ENCODE measurements at places on chromosomes 4 and X. TPM values are rescaled to one million over a fixed set of nuclear protein-coding genes. Genes with fewer than 3 reads are reported as not detected.

GRCh38 chr4:25129917-25130316 is 30.3 kb downstream of the SEPSECS start:
- DNase-seq, result peak; percentile 23

- no peak for DNase-seq
Observed at GRCh38 chr4:1384675-1385372, 21.4 kb downstream of the NKX1-1 start.

- no peak for DNase-seq
Observed at GRCh38 chrX:153706799-153707198, 17.4 kb downstream of the BCAP31 start.

Gene PNCK
- total RNA-seq, result 0.32 TPM

Gene CFAP47
- not detected for total RNA-seq

DNA sequence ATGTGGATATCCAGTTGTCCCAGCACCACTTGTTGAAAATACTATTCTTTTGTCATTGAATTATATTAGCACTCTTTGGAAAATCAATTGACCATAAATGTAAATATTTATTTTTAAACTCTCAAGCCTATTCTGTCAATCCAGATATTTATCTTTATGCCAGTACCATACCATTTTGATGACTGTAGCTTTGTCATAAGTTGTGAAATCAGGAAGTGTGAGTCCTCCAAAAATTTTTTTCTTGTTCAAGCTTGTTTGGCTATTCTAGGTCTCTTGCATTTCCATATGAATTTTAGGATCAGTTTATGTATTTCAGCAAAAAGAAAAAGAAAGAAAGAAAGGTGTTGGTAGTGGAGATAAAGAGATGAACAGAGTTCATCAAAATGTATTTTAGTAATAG is 8.2 kb upstream of the SMPX start:
- no peak for DNase-seq

DNA sequence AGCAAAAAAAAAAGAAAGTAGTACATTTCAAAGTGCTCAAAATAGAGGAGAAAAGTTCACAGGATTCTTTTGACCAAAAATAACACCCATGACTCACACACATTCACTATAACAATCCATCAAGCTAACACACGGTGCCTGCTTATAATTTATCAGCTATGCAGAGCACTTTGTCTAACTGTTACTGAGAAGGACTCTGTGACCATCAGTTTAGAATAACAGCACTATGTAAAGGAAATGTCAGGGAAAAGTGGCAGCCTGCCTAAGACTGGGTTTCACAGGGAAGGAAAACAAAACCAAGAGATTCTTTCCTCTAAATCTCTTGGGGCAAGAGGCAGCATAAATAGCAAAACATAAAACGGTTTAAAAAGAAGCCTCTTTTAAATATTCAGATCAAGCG is 54.8 kb downstream of the CCDC149 start:
- DNase-seq, result peak; percentile 51

DNA sequence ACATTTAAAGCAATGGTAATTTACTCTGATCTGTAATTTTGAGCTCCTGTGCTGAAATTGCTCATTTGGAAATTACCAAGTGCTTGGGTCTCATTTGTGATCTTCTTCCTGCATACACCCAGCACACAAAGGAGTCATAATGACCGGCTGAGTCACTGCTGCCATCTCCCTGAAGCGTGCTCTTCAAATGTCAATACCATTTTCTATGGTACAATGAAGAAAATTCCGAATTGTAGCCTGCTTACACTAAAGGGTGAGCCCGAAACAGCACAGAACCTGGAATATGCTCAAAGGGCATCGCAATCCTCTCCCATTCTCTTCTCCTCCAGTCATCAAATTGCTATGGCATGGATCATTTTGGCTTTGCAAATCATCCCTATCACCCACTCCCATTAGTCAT is 140.5 kb downstream of the GRIA3 start:
- DNase-seq, result no peak

- DNase-seq, result peak; percentile 34
Observed at GRCh38 chr4:21991050-21991449, 42.5 kb upstream of the KCNIP4 start.

Gene C1QTNF7
- total RNA-seq, result 1.7 TPM

DNA sequence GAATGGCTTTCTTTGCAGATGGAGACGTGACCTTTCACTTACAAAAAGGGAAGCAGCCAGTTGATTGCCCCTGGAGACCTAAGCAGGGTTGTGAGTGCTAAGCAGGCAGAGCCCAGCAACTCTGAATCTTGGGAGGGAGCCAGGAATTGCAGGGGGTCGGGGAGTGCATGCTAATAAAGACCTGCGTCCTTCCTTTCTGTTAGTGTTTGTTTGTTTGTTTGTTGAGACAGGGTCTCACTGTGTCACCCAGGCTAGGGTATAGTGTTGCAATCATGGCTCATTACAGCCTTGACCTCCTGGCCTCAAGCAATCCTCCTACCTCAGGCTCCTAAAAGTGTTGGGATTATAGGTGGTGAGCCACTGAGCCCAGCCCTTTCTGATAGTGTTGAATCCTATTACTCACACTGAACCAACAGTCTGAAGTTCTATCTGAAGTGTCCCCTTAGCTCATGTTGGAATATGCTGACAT is 137.4 kb downstream of the CEP135 start:
- DNase-seq, result no peak

DNA sequence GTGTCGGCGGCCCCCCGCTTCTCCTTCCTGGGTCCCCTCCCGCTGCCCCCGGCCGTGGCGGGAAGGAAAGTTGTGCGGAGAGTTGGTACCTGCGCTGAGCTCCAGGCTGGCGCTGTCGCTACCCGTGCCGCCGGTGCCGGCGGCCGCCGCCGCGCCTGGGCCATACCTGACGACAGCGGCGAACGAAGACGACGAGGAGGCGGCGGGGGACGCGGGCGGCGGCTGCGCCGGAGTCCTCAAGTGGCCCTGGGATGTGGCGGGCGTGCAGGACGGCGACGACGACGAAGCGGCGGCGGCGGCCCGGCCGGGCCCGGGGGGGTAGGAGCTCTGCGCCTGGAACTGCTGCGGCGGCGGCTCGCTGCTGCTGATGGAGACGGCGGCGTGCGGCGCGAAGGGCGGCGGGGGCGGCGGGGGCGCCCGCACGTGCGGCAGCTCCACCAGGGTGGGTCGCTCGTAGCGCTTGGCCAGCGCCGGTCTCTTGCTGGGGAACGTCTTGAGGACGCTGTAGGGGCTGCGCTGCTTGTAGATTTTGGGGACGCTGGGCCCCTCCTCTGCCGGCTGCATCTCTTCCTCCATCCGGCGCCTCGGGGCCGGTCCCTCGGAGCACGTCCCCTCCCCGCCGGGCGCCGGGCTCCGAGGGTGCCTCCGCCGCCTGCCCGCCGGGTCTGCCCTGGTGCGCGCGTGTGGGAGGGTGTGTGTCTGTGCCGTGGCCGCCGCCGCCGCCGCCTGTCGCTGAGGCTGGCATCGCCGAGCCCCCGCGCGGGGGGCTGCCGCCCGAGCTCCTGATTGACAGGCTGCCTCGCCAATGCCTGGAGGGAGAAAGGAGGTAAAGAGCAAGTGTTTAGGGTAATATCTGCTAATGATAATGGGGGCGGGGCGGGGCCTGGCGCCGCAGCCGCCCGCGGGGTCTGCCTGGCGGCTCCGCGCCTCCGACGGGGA is 618 bp downstream of the BEND4 start:
- no peak for DNase-seq

DNA sequence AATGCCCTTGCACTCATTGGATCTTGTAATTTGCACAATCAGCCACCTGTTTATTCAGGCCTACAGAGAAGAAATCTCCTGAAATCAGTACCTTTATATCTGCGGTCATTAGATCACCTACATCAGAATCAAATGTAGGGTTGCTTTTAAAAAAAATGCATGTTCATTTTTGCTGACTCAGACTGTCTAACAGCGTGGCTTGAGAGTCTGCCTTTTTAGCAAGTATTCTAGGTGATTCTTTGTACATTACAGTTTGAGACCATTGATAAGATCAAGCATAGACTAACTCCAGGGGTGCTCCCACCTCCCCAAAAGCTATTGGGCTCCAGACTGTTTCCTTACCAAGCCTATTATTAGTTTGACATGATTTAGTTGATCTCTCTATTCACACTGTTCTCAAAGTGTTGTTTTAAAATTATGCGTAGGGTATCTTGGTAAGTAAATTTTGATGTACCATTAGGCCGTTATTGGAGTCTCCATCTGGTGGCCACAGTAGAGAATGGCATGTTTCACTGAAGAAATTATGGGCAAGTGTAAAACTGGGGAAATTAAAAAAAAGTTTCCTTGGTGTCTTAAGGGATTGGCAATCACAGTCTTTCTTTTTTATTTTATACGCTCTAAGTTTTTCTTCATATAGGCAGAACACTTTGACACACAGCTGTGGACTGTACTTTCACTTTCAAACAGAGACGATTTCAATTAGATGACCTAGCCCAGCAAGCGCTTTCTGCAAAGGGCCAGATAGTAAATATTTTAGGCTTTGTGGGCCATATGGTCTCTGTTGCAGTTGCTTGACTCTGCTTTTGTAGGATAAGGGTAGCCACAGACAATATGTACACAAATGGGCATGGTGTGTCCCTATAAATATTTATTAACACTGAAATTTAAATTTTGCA is 33.7 kb upstream of the MSL3 start:
- DNase-seq, result peak; percentile 48

DNA sequence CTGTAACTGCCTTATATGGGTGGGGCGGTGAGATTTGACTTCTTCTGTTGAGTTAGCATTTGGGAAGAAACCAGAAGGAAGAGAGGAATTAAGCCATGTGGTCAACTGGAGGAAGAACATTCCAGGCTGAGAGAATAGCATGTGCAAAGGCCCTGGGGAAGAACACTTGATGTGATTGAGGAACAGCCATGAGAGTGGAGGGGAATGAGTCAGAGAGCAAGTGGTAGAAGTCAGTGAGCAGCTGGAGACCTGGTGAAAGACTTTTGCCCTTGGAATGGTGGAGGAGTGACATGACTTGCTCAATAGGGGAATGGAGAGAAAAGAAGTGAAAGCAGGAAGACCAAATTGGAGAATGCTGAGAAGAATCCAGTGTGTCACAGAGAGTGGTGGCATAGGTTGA is 327.8 kb upstream of the HAND2 start:
- no peak for DNase-seq

- no peak for DNase-seq
Observed at GRCh38 chr4:57094832-57095223, 15.4 kb downstream of the IGFBP7 start.

GRCh38 chrX:10794203-10794630 is 173.8 kb upstream of the MID1 start:
- peak; percentile 60 for DNase-seq

DNA sequence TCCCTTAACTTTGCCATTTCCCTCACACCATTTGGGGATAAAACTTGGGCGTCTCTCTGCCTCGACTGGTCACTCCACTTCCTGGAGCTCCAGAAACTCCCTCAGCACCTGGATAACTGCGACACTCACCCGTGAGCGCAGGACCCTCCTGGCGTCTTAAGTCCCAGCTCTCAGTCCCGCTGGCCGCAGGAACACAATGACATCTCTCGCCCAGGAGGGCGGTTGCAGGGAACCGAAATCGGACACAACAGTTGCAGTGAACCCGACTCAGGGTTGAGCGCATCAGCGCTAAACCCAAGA is 370.9 kb upstream of the SMIM31 start:
- DNase-seq, result no peak

Gene TNMD
- not detected for total RNA-seq

- DNase-seq, result no peak
Observed at GRCh38 chr4:142698552-142698951, 147.5 kb downstream of the INPP4B start.

Gene CXCL5
- total RNA-seq, result 0.32 TPM

Gene ZNF157
- total RNA-seq, result under 0.01 TPM

- peak; percentile 61 for DNase-seq
Observed at GRCh38 chrX:29530501-29530900, 684.9 kb upstream of the MAGEB2 start.

Gene DCAF8L2
- total RNA-seq, result not detected

GRCh38 chr4:89142691-89143669 is 31.6 kb downstream of the TIGD2 start:
- DNase-seq, result no peak

- no peak for DNase-seq
Observed at GRCh38 chr4:38354421-38354820, 309.6 kb upstream of the KLF3 start.

GRCh38 chr4:173680278-173680677 is 150.2 kb upstream of the HAND2 start:
- no peak for DNase-seq

DNA sequence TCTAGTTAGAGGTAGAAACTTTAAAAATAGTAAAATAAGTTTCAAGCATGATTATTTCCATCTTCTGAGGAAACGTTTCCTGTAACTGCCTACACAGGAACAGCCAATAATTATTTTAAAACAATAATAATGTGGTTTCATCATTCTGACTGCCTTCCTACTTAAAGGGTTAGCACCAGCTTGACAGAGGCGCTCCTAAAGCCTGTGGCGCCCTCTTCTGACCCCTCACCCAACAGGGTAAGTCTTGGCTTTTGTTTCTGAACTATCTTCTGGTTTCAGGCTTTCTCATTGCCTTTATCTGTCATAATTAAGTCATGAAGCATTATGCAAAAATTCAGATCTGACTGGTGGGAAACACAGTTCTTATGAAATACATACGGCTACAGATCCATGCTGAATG is 96.7 kb downstream of the ITM2A start:
- no peak for DNase-seq

DNA sequence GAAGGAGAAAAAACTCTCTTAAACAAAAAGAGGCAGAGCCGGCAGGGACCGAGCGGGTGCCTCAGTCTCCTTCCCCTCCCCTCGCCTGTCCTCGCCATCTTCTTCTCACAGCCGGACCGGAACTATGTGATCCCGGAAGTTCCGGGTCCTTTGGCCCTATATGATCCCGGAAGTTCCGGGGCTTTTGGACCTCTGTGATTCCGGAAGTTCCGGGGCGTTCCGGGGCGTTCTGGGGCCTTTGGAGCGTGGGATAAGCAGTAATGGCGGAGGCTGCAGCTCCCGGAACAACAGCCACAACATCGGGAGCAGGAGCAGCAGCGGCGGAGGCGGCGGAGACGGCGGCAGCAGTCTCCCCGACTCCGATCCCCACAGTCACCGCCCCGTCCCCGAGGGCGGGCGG is 98.9 kb upstream of the MED14 start:
- peak; percentile 76 for DNase-seq

DNA sequence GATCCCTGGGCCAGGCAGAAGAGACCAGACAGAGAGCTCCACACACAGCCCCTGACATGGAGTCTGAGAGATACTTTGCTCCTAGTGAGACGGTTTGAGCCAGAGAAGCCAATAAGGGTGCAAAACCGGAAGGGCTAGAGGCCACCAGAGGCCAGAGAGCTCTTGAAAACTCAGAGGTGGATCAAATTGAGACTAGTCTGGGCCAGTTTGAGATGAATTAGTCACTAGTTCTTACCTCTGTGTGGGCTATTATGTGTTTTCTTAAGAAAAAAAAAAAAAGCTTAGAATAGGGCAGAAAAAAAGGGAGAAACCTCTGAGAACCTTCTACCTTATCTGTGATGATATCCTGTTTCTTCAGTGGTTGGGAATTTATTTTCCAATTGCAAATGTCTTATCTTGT is 110.4 kb upstream of the EDNRA start:
- DNase-seq, result no peak

- DNase-seq, result peak; percentile 49
Observed at GRCh38 chrX:42149765-42150164, 226.4 kb upstream of the CASK start.

- DNase-seq, result no peak
Observed at GRCh38 chr4:115054836-115055235, 58.6 kb downstream of the NDST4 start.

Measured in fibroblast of villous mesenchyme (primary cell).